ENCODE measurements at places on chromosomes 6 and 20.
A peak's percentile ranks its signal among the peaks of the same experiment; 100 is the strongest.

GRCh38 chr20:1368448-1369199 lies 24.2 kb downstream of the FKBP1A start:
- no peak for DNase-seq

DNA sequence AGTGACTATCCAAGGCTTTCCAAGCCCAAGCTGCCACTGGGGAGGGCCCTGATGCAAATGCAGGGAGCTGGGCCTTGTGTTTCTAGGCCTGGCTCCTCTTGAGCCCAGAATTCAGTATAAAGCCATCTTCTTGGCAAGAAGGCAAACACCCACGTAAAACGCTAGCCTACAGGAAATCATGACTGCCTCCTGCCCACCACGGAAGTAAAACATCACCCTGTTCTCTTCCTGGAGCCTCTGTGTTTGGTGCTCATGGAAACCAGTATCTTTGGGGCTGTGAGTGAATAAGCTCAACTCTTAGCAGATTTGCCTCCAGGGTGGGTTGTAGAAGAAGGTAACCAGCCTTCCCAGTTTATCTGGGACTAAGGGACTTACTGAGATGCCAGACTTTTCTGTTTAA lies 271.0 kb downstream of the ZNF217 start:
- peak; percentile 7 for DNase-seq

DNA sequence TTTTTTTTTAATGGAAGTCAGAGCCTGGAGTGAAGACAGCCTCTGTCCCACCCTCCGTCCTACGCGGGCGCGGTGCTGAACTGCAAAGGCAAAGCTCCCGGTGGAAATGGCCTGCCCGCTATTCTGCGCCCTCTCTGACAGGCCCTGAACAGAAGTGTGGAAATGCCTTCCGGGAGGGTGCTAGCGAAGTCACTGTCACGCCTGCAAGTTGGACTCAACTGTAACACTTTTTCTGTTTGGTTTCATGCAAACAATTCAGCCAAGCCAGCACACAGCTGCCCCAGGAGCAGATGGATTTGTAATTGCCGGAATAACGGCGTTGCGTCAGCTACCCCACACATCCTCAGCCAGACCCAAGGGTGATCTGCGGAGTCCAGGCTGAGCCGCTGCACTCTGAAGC lies 107.6 kb downstream of the PSMB1 start:
- no peak for DNase-seq

DNA sequence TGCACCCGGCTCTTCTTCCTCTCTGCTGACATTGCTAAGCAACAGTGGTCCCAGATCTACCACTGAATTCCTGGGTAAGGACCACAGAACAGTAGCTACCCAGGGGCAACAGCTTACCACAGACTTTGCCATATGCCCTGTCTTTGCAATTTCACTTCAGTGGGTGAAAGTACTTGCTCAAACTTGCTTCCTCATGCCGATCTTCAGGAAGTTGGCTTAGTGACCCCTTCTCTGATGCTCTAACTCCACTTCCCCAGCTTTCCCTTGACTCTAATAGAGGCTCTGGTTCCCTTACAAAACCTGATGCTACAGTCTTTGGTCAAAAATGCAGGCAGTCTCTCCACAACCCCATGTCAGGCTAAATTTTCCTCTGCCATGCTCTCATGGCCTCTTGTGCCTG lies 3.3 kb upstream of the TAAR5 start:
- no peak for DNase-seq

DNA sequence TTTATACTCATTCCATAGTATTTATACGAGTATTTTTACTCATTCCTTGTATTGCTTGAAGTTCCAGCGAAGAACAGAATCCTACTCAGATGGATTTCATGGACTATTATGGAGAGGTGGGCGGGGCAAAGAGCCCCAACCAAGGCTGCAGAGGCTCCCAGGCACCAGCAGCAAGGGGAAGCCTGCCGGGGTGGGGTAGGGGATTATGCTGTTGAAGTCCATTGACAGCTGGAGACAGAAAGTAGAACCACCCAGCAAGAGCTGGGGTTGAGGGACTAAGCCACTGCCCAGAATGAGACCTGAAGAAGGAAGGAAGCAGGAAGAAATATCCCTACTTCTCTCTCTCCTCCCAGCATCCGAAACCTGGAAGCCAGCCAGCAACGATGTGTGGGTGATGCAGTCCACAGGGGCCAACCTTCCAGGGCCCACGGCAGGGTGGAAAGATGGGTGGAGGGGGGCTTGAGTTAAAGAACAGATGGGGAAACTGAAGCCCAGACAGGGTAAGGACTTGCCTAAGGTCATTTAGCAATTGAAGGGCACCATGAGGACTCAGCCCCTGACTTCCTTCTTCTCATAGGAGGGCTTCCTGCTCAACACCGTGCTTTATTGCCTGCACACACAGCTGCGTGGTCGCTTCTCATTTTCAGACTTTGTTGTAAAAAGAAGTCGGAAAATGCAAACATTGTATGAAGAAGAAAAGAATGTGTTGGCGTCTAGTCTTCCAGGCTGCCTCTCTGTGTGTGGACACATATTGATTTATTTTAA lies 18.3 kb upstream of the GTSF1L start:
- no peak for DNase-seq

DNA sequence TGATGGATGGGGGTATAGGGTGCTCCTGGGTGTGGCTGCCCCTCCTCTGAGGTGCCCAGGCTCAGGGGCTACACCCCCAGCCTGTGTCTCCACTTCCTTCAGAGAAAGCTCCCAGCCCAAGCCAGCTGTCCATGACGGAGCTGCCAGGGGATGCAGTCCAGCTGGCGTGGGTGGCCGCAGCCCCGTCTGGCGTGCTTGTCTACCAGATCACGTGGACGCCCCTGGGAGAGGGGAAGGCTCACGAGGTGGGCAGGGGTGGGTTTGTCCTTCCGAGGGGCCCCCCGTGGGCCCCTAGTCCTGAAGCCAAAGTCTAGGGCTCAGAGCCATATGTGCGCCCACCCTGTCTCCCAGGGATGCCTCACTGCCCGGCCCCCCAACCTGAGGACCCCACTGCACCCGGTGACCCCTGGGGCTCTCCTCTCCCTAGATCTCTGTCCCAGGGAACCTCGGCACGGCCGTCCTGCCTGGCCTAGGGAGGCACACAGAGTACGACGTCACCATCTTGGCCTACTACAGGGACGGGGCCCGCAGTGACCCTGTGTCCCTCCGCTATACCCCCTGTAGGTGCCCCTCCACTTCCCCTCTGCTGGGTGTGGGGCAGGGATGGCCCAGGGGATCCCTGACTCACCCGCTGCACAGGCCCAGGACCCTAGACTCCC lies 19.8 kb downstream of the COL20A1 start:
- no peak for DNase-seq

DNA sequence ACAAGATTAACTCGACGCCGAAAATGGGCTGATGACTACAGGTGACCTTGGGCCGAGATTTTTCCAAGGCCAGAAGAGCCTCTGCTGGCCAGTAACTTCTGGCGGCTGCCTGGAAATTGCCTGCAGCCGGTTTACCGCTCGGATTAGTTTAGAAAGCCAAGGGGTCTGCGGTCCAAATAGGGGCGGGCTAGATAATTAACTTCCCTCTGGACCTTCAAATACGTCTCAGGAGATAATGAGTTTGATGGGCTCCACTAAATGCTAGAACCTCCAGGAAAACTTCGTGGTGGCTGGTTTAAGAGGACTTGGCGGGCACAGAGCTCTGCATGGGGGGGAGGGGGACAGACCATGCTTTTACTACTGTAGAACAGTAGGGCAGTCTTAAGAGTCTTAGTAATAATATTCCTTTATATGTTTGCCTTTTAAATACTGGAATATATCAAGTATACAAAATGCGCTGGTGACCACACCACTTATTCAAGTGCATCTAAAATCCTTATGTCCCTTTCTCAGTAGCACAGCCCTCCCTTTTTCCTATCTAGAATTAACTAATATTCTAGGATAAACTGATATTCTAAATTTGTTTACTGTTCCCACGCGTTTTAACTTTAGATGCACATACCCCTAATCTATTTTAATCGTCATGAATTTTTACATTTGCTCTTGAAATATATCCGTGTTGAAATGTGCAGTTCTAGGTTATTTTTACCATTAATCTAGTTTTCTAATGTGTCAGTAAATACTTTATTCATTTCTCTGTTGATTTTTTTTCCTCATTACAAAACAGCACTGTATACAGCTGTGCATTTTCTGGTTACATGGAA lies 107.5 kb upstream of the PRSS16 start:
- DNase-seq = peak; percentile 68

DNA sequence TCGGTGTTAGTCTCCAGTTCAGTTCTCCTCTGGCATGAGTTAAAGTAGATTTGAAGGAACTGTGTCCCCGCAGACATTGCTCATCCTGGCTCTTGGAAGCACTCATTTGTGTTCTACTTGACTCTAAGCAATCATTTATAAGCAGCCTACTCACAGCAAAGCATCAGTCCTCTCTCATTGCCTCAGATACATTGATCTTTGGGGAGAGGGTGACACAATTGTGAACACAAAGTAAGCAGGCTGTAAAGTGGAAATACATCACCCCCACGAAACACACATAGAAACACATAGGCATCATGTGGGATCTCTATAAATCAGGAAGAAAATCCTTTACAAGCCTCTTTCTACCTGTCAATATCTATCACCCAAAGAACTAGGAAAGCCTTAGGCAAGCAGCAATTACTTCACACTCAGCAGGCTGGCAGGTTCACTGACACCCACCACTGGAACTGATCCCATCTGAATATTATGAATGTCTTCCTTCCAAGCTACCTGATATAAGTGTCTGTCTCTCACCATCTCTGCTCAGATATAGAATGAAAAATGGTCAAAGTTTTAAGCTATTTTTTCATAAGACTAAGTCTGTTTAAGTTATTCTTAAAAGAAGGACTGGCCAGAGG lies 675.8 kb downstream of the HACE1 start:
- no peak for DNase-seq

Measured in Jurkat, Clone E6-1 (cell line).